ENCODE measurements at places on chromosomes 16 and 17. TPM values are rescaled to one million over a fixed set of nuclear protein-coding genes. Genes with fewer than 3 reads are reported as not detected.

- DNase-seq, result no peak
Measured at GRCh38 chr17:8939496-8940334, 25.8 kb downstream of the PIK3R5 start.

CD300LB gene
- total RNA-seq, result 3.5 TPM

COPRS gene
- total RNA-seq, result 4.9 TPM

PRKCB gene
- total RNA-seq, result 183 TPM

CA5A gene
- not detected for total RNA-seq

DNA sequence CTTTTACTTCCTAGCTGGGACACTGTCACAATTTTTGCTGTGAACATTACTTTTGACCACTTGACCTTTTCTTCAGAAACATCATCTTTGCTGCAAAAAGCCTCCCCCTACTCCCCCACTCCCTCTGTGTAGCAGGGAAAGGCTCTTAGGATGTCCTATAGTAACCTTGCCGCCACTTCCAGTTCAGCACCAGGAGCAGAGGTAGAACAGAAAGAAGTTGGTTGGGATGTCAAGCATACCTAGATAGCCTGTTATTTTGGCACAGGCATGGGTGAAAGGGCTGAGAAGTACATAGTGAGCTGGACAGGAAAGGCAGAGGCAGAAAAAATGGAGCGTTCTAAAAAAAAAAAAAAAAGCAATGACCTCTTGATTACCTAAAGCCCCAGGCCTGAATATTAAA lies 31.3 kb downstream of the SMIM36 start:
- no peak for DNase-seq

DNA sequence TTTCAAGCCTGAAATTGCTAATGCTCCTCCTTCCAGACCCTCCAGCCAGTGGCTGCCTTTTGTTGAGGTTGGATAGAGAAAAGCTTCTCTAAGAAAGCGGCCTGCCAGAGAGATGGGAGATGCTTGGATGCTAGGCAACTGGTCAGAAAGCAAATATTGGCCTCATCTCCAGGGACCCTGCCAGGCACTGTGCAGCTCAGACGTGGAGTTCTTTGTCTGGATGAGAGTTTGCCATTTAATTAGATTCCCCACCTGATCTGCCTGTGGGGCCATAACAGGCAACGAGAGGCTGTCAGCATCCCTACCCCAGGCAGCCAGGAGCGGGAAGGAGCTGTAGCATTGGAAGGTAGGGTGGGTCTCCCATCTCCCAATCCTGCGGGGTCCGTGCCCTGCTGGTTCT lies 52.7 kb downstream of the ASIC2 start:
- no peak for DNase-seq

TMC8 gene
- total RNA-seq, result 435 TPM

GRCh38 chr17:66200685-66201092 lies 8.8 kb upstream of the CEP112 start:
- DNase-seq, result peak; percentile 77

DNA sequence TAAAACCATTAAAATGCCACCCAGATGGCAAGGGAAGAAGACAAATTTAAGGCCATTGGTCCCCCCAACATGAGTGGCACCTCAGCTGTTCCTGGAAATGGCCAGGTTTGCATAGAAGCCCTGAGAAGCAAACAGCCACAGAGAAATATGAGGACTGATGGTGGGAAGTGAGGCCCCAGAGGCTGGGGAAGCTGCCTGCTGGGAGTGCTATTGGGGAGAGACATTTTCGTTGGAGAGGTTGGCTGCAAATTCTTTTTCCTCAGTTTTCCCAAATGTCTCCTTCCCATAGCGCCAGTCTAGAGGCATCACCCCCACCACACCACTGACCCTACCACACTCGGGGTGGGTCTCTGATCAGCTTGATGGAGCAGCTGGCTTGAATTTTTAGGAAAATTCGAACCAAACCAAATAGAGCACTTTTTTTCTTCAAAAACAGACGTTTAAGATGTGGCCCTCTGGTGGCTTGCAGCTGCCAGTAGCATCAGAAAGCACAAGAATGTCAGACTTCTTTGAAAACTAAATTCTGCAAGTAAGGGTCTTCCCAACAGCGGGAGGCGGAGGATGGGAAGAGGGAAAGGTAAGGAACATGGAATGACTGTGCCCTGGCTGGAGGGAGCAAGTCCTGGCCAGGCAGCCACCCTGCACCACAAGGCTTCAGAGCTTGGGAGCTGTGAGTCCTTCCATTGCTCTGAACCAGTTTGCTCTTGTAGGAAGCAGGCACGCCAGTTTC lies 13.2 kb upstream of the SLC12A3 start:
- no peak for DNase-seq

GRCh38 chr16:28985211-28986041 lies 574 bp downstream of the LAT start:
- no peak for DNase-seq

GRCh38 chr17:2981325-2981724 lies 82.1 kb downstream of the OR1D5 start:
- no peak for DNase-seq

- peak; percentile 98 for DNase-seq
Measured at GRCh38 chr17:49788478-49789242, at the start of gene KAT7. Gene KAT7, plus strand, starts transcription at chr17:49788681. Its CDS starts 154 bp downstream, at chr17:49788835.

- DNase-seq, result peak; percentile 45
Measured at GRCh38 chr16:79856581-79856980, 256.0 kb upstream of the MAF start.

DNA sequence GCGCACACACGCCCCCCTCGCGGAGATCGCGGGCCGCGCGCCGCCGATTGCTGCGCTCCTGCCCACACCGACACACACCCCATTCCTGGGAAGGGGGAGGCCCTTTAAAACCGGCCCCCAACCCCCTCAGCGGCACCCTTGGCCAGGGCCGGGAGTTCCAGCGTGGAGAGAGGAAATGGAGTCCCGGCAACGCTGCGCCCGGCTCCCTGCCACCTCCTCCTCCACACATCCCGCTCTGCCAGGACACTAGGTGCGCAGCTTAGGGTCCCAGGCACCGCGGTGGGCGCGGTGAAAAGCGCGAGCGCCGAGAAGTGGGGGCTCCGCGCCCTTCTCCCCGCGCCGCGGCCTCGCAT lies 397 bp downstream of the CDC42EP4 start:
- no peak for DNase-seq

GRCh38 chr17:17890773-17891759 lies 54.3 kb upstream of the SREBF1 start:
- DNase-seq, result no peak

KCNAB3 gene
- total RNA-seq, result 7.9 TPM

DNA sequence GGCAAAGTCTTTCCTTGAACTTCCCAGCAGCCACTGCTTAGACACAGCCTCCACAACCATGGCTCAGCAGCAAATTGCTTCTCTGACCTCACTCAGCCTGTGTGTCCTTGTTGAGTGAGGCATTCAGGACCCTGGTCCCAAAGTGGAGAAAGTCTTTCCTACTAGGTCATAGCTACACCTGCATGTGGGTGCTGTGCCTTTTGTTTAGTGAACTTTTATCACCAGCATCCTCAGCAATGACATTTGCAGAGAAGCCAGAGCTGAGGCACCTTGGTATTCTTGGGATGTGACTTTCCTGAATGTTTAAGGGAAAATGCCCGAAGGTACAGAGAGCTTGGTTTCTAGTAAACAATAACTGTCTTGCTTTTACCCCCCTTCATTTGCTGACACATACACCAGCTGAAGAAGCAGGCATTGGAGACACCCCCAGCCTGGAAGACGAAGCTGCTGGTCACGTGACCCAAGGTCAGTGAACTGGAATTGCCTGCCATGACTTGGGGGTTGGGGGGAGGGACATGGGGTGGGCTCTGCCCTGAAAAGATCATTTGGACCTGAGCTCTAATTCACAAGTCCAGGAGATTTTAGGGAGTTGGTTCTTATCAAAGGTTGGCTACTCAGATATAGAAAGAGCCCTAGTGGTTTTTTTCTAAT lies 20.9 kb upstream of the STH start:
- DNase-seq, result no peak

ERN2 gene
- not detected for total RNA-seq

- DNase-seq, result no peak
Measured at GRCh38 chr17:66746736-66747135, 88.2 kb upstream of the CACNG5 start.

GRCh38 chr16:785563-786535 lies 2.3 kb downstream of the RPUSD1 start:
- DNase-seq, result peak; percentile 82

CLEC3A gene
- total RNA-seq, result not detected
